CD4-positive, alpha-beta T cell treated with Interleukin-10 for 1 hour (primary cell): ENCODE measurements at places on chromosomes 3 and 15.

GRCh38 chr3:185927501-185928200, 10.2 kb downstream of the TRA2B start:
- peak; percentile 6 for DNase-seq

- DNase-seq, result no peak
Measured at GRCh38 chr15:81216422-81216821, 19.7 kb downstream of the IL16 start.

DNA sequence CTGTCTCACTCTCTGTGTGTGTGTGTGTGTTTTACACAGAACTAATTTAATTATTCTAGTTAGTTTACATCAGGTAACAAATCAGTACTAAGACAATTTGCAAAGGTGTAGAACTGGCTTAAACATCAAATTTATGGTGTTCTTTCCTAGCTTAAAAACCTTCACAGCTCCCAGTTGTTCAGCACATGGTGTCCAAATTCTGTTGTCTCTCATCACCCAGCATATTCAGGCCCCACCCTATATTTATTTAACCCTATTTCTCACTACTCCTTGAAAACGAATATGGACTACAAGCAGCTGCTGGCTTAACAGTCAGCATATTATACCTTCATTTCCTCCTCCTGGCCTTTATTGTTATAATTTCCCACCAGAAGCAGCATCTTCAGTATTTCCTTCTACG, 1.2 kb downstream of the IL20RB start:
- no peak for DNase-seq

DNA sequence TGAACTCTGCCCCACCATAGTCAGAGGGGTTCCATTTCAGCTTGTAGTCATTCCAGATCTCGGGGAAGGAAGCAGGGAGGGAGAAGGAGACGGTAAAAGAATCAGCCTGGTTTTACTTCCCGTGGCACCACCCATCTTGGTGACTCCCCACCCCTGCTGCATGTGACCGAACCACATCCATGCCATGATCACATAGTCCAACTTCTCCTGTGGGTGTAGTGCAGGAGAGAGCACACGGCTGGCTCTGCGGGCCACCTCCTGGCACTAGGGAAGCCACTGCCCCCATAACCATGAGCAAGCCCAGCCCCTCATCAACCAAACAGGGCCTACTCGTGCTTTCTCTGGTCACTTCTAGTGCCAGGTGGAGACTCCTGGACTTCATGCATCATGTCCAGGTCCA, 3.7 kb downstream of the CHRNA3 start:
- no peak for DNase-seq

GRCh38 chr3:9776896-9777693, 7.3 kb upstream of the CAMK1 start:
- no peak for DNase-seq

- no peak for DNase-seq
Measured at GRCh38 chr3:43035801-43036365, 56.8 kb downstream of the GASK1A start.

GRCh38 chr15:48898032-48898431, 20.1 kb downstream of the EID1 start:
- no peak for DNase-seq

DNA sequence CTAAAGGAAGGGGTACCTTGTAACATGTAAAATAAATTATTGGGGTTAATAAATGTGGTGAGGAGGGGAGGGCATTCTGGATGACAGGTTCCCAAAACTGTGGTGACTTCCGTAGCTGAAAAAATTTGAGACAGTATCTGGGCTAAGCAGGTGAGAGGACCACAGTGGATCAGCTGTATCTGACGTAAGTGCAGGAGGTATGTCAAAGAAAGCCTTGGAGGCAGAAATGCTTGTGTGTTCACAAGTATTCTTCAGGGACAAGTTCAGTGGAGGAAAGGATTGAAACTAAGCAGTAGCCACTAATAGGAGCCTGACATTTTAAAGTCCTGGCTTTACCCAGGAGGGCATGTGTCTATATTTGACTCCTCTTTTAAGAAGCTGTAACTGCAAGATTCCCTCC, 52.0 kb downstream of the CD86 start:
- DNase-seq, result no peak

DNA sequence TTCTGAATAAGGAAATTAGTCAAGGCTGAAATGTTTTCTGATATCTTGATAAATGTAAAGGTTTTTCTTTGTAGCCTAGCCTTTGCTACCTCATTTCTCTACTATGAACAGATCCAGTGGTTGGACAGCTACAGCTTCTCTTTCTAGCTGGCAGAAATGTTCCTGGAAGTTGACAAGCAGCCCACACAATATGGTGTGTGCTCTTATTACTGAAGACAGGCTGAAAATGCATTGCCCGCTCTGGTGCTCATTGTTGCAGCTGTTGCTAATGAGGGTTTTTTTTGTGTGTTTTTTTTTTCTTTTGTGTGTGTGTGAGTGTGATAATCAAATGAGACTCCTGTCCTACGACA, 844.3 kb upstream of the SEMA6D start:
- no peak for DNase-seq

- DNase-seq, result no peak
Measured at GRCh38 chr15:89157918-89158564, 63.3 kb downstream of the RLBP1 start.

DNA sequence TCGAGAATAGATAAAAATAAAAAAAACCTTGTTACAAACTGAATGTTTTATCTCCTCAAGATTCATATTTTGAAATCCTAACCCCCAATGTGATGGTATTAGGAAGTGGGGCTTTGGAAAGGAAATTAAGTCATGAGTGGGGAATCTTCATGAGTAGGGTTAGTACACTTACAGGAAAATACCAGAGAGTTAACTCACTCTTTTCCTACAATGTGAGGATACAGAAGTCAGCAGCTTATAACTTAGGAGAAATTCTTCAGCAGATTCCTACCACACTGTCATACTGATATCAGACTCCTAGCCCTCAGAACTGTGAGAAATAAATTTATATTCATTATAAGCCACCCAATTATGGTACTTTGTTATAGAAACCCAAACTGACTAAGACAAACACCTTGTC, 453.1 kb downstream of the GBE1 start:
- no peak for DNase-seq

DNA sequence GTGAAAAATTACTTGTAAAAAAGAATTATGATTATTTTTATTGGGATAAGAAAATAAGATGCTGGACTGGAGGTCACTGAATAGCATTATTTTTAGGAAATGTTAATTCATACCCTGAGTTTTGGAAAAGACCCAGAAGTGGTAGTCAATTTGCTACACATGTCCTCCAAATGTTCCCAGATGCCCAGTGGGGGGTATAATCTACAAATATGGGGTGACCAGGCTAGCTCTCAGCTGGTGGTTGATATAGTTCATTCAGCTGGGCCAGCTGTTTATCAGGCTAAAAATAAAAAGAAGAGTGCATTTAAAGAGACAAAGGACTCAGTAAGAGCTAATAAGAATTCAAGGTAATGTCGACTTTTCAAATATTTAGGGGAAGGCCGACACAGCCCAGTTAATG, 402.0 kb upstream of the GOLIM4 start:
- DNase-seq, result no peak

DNA sequence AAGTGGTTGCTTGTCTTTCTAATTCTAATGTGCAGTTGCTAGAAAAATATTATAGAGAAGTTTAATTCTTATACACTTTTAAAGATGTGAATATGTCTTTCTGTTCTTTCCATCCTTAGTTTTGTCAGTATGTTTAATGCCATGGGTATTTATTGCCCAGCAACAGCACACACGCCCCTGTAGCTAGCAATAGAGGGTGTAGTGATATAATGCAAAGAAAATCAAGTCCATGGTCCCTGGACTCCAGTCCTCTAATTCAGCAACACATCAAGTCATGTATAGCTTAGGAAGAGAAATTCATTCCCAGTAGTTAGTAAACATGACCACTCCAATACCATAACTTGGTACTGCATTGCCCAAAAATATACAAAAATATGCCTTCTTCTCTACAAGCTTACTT, 292.4 kb upstream of the NR2F2 start:
- no peak for DNase-seq

- no peak for DNase-seq
Measured at GRCh38 chr3:127484601-127485388, 105.7 kb downstream of the TPRA1 start.

- no peak for DNase-seq
Measured at GRCh38 chr3:94241986-94242385, 179.1 kb downstream of the NSUN3 start.

GRCh38 chr3:171533702-171534101, 73.5 kb upstream of the TNIK start:
- no peak for DNase-seq

DNA sequence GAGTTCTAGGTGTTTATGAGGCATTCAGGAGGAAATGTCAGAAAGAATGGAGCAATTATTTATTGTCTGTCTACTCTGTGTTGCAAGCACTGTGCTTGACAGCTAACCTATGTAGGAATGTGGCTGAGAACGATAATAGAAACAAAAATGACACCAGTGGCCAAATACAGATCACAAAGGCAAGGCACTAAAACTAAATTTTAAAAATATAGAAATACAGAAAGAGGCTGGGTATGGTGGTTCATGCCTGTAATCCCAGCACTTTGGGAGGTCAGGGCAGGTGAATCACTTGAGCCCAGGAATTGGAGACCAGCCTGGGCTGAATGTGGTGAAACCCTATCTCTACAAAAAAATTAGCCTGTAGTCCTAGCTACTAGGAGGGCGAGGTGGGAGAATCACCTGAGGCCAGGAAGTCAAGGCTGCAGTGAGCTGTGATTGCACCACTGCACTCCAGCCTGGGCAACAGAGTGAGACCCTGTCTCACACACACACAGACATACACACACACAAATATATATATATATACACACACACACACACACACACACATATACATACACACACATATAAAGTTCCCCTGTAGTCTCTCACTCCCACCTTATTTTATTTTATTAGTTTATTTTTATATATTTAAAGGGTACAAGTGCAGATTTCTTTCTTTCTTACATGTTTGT, 6.0 kb downstream of the PRKCI start:
- DNase-seq, result no peak
